ENCODE measurements at places on chromosomes 16 and 17.

- peak; percentile 15 for DNase-seq
Observed at GRCh38 chr17:30234964-30235363, 533 bp downstream of the SLC6A4 start.

DNA sequence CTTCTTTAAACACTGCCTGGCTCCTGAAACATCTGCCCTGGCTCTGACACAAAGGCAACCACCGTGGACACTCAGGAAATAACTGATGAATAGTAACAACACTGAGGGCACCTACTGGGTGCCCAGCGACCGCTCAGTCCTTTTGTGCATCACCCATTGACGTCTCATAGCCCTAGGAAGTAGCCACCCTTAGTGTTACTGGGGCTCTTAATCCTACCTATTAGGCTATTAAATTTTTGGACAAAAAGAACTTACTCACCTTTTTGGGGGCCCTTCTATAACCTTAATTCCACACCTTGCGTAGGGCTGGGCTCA is 11.7 kb downstream of the PPL start:
- DNase-seq = no peak

DNA sequence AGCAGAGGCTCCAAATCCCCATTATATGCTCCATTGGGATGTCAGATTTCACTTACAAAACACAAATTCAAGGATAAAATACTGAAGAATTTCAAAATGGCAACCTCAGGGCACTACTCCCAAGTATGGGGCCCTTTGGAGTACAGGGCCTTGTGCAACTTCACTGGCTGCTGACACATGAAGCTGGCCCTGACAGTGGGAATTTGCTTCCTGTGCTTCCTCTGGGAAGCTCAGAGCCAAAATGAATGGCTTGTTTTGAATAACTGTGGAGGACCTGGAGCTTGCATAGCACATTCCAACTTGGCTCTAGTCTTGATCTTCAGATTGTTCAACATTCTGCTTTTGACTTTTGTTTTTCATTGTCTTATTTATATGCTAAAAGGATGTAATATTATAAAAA is 52.3 kb upstream of the HNF1B start:
- no peak for DNase-seq

GRCh38 chr16:85372627-85373372 is 240.3 kb upstream of the GSE1 start:
- no peak for DNase-seq
